Colonic mucosa (tissue), 4 donors: ENCODE measurements at places on chromosomes 2 and 18. TPM values are rescaled to one million over a fixed set of nuclear protein-coding genes. Genes with fewer than 3 reads are reported as not detected.

DNA sequence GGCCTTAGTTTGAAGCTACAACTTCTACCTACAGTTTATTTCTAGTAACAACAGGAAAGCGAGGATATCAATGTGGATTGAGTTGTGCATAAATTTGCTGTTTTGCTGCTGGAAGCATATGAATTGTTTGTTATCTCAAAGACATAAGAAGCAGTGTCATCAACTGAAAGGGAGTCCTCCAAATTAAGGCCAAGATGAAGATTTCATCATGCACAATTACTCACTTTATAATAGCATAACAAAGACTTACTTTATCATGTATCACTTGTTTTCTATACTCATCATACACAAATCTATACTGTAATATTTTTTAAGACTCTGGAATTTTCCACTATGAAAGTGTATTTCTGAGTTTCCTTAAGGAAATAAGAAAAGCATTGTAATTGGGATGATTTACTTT lies 136.1 kb upstream of the FANCL start:
- no peak for DNase-seq

DNA sequence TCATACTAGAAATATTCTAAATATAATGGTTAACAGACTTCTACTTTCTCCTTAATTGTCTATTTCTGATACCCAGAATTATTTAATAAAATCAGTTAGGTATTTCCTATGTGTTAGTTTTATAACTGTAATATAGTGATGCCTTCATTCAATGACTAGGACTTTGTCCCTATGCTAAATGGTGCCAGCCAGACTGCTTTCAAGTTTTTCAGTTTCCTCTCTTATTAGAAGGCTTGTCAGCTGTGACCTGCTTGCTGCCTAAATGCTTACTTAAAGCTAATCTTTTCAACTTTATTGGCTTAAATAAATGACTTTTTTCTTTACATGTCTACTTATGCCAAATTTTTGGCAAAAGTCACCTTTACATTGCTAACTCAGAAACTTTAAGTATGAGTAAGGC lies 30.7 kb downstream of the BAZ2B start:
- DNase-seq, result peak; percentile 55

GRCh38 chr2:217959723-217960122 lies 43.1 kb downstream of the TNS1 start:
- DNase-seq, result no peak

GRCh38 chr2:113157897-113158753 lies 15.6 kb upstream of the PSD4 start:
- DNase-seq, result peak; percentile 37

Gene IL36G
- total RNA-seq, result 0.40 TPM

Gene DOK6
- total RNA-seq, result 0.59 TPM
